Suppressor macrophage treated with lipopolysaccharide for 4 hours (primary cell): ENCODE measurements at places on chromosomes 12 and 14.

- DNase-seq, result no peak
Observed at GRCh38 chr12:51740536-51740935, 108.0 kb downstream of the FIGNL2 start.

- peak; percentile 52 for DNase-seq
Observed at GRCh38 chr14:103067231-103067954, 10.0 kb upstream of the CDC42BPB start.

- no peak for DNase-seq
Observed at GRCh38 chr12:130661486-130662255, 54.4 kb downstream of the RIMBP2 start.

DNA sequence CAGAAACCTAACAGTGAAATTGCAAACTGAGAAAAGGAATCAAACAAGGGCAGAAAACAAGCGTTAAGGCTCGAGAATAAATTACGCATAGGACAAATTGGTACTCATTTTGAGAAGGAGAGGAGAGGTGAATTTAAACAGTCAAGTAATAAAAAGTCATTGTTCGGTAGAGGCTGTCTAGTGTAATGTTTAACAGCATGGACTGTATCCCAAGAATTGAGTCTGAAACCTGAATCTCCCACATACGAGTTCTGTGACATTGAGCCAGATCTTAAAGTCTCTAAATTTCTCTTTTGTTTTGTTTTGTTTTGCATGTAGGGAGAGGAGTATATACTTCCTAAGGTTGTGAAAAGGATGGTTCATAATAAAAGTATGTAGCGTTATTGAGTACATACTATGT lies 216.5 kb upstream of the BTG1 start:
- DNase-seq, result no peak

DNA sequence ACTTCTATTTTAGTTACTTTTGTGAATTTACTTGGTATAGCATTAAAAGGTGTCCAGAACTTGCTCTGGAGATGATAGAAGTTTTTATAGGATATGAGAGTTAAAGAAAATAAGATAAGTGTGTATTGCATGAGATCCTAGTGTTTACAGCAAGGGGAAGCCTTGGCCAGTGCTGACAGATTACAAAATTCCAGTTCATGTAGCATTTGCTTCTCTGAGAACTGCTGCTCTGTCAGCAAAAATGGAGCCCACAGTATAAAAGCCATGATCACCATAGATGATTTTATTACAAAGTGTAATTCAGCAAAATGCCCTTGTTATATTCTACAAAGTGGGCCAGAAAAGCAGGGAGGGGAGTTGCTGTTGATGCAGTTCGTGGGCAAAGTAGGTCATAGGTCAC lies 40.0 kb upstream of the ATF1 start:
- no peak for DNase-seq
